Stimulated activated CD4-positive, alpha-beta T cell treated with anti-CD3 and anti-CD28 coated beads, Interleukin-1b, Interleukin-23, amount 100 ng/mL, for 4 hours (primary cell): ENCODE measurements at places on chromosomes 2 and 18.

DNA sequence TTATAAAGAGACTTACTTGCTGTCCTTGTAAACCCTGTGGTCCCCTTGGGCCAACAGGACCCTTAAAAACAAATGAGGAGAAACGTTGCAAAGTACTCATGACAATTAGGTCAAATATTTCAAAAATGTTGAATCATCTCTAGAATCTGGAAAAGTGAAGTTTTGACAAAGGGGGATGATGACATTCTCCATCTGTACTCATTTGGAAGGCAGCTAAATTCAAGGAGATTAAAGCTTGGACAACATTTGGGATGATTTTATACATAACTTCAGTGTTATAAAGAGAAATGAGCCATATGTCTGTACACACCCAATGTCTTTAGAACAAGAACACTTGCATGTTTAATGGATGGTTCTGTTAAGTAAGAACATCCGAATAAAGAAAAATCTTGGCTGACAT lies 92.9 kb downstream of the COL5A2 start:
- no peak for DNase-seq

GRCh38 chr2:158114516-158114915 lies 12.8 kb downstream of the UPP2 start:
- DNase-seq: no peak

DNA sequence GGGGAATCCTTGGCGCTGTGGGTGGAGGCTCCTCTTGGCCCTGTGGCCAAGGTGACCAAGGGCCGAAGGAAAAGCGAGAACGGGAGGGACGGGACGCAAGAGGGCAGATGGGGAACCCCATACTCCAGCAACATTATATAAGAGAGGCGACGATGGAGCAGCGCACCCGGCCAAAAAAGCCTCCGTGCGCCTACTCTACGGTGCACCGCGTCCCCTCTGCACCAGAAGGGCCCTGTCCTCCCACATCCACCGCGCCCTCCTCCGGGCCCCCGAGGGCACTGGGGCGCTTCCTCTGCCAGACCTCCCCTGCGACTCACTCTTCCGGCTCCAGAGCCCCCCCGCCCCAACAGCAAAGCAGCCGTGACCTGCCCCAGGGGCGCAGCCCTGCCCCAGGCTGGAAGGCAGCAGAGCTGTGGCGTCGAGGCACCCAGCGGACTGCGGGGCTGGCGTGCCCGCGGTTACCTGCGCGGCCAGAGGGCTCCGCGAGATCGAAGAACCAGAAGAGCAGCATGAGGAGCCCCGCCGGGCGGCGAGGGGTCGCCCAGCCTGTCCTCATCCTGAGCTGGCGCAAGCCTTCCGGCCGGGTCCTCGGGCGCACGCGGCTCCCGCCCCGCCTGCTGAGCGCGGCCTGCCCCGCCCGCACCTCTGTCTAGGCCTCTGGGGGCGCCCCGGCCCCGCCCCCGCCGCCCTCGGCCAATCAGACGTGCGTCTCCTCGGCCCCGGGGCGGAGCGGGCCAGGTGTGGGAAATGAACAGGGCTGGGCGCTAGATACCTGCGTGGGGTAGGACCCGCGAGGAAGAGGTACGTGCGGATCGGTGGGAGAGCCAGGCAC lies 106.3 kb upstream of the CD302 start:
- DNase-seq: peak; percentile 80

DNA sequence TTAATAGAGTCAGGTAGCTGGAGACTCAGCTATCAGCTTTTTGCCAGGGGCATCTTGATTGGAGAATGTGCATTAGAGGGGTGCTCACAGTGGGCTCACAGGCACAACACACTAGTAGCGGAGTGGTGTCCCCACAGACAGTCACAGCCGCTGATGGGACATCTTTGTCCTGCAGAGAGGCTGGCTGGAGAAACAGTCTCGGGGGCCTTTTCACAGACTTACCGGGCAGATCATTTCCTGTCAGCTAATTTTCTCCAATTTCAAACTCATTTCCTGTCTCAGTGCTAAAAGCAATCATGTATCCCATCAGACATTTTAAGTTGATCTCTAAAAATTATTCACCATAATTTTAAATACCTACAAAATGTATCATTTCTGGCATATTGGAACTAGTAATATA lies 562.6 kb downstream of the DCDC2C start:
- DNase-seq: no peak

DNA sequence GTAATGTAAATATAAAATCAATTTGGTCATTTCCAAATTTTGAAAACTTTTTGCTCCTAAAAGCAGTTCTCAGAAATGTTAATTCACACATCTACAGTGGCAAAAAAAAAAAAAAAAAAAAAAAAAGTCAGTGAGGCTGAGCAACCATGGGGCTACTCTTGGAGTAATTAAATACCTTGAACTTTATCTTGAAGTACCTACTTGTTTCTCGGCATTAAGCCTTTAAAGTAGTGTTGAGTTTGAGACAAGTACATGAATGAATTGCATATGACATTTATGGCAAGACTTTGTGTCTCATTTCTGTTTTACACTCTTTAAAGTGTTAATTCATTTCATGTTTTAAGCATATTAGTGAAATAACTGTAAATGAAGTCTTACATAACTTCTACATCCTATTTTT lies 613.3 kb downstream of the XIRP2 start:
- no peak for DNase-seq

DNA sequence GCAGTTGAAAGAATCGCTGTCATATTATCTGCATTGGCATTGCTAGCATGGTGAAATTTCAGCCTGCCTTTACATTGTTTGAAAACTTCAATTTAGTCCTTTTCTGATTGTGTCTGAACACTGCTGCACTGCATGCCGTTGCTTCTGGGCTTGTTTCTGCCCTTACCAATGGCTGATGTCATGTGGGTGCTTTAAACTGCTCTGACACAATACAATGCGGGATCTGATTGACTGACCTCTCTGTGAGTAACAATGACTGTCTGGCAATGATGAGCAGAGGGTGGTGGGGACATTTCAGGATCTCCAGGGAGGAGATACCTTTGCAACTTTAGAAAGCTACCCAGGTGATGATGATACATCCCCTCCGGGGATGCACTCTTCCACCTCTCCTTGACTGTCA lies 119.5 kb upstream of the ZBTB14 start:
- no peak for DNase-seq
